Activated T-helper 1 cell treated with anti-CD3 and anti-CD28 coated beads, Interleukin-2, amount 50 U/mL, for 16 hours (primary cell): ENCODE measurements at places on chromosomes 3 and 15.

DNA sequence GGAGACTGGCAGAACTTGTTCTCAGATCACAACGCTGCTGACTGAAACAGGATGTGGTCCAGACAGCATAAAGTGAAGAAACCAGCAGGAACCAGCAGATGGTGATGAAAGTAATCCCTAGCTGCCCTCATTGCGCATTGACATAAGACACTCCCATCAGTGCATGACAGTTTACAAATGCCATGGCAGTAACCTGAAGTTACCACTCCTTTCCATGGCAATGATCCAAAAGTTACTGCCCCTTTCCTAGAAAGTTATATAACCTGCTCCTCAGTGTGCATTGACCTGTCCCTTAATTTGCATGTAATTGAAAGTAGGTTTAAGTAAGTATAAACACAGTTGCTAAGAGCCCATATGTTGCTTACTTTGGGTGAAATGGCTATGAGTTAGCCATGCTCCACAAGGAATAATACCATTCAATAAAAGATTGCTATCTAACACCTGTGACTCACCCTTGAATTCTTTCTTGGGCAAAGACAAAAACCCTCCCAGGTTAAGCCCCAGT lies 149.1 kb upstream of the CD96 start:
- no peak for DNase-seq

DNA sequence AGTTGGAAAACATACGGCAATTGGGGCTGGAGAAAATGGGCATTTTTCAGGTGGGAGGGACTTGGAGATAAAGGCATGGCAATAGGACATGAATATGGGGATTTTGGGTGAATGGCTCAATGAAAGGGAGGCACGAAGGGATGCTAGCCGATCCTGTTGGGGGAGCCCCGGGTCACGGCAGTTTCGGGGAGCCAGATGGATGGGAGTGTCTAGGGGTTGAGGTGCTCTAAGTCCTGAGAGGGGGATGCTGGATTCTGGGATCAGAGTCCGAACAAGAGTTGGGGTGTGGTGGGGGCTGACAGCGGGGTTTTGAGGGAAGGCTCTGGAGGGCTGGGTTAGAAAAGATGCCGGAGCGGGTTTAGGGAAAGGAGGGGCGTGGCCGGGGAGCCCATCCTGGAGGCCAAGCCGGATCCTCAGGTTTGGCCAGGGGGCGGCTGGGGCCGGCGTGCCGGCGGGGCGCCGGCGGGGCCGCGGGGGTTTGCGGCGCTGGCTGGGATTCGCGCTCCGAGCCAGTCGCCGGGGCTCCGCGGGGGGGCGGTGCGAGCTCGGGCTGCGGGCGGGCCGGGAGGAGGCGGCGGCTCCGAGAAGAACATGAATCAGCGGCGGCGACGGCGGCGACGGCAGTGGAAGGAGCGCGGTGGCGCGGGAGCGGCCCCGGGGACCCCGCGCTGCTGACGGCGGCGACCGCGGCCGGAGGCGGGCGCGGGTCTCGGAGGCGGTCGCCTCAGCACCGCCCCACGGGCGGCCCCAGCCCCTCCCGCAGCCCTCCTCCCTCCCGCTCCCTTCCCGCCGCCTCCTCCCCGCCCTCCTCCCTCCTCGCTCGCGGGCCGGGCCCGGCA lies at the start of gene TYRO3:
TSS of gene TYRO3 (plus strand) at position 813 of the 839 bp plus-strand sequence. CDS start 46 bp downstream, outside the sequence.
- DNase-seq, result peak; percentile 60

GRCh38 chr15:90829942-90830440 lies 38.4 kb upstream of the FURIN start:
- no peak for DNase-seq

- DNase-seq, result no peak
Measured at GRCh38 chr3:188212308-188212969, 58.5 kb downstream of the LPP start.

DNA sequence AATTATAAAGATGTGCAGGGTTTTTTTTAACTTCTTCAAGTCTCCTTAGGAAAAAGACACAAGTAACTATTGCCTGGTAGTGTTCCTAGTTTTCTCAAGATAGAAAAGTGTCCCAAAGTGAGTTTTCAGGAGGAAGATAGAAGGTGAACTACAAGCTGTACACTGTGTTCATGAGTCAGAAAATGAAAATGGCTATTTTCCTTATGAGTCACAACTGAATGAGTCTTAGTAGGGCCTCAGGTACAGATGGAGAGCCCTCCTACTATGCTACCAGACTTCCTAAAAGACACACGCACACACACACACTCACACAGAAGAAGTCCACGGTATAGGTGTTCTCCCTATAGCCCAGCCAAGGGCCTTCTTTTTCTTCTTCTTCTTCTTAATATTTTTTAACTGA lies 3.1 kb downstream of the MYO1E start:
- no peak for DNase-seq

DNA sequence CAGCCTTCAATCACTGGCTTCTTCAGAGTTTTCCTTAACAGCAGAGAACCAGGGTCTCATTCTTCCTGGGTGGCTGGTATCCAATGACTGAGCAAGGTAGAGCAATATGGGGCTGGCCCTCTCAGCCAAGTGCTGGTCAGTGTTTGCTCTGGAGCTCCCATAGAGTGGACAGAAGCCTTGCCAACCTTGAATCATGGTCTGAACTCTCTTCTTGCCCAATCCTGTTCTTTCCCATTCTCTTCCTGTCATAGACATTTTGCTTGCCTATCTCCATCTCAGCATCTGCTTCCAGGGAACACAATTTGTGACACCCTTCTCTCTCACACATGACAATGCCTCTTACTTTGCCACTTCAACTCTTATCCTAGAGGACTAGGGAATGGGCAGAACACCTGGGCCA lies 245.6 kb upstream of the PEX5L start:
- no peak for DNase-seq

DNA sequence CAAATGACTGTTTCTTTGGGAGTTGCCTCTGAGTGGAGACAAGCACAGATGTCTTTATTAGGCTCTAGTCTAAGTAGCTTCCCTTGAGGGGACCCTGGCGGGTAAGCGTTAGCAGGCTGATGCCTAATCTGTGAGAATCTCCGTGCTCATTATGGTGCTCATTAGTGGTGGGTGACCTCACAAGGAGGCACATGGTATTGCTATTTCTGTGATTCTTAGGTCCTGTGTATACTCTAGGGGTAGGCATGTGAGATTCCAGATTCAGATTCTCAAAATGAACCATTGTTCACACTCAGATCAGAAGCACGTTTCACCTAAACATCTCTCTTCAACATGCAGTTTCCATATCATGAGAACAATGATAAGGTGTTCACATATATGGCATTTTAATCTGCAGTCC lies 809.7 kb downstream of the NR2F2 start:
- DNase-seq, result no peak

DNA sequence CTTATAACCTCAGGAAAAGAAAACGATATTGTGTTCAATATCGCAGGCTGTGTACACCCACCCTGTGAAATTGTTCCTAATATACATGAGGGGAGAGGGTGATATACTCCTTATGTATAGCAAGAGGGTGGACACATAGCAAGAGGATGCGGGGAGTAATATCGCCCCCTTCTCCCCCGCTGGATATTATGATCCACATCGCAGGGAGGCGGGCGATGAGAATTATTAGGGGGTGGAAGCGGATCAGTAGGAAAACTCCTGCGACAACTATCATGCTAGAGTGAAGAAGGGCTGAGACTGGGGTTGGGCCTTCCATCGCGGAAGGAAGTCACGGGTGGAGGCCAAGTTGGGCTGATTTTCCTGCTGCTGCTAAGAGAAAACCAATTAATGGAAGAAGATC lies 24.9 kb upstream of the BMF start:
- DNase-seq, result no peak

GRCh38 chr3:133441867-133442270 lies 42.0 kb downstream of the BFSP2 start:
- no peak for DNase-seq

DNA sequence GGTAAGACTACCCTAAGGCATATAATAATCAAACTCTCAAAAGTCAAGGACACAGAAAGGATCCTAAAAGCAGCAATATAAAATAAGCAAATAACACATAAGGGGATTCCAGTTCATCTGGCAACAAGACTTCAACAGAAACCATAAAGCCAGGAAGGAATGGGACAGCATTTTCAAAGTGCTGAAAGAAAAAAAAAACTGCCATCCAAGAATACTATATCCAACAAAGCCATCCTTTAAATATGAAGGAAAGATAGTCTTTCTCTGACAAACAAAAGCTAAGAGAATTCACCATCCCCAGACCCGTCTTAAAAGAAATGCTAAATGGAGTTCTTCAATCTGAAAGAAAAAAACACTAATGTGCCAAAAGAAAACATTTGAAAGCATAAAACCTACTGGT lies 14.7 kb upstream of the CLN6 start:
- no peak for DNase-seq

GRCh38 chr15:80508783-80509182 lies 104.6 kb downstream of the ARNT2 start:
- no peak for DNase-seq

DNA sequence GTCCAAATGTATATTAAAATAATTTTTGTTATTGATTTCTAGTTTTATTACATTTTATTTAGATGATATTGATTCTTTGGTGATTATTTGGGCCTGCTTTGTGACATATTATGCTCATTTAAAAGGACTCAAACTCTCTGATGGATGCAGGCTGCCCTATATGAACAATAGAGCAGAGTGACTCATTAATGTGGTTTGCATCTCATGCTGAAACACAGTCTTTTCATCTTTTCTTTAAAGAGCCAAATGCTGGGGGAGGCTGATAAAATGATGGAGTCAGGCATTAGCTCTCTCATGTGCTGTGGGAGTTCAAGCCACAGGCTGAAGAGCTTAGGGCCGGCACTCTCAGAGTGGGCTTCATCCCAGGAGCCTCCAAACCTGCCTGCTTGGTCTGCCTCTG lies 7.2 kb downstream of the PLA1A start:
- no peak for DNase-seq

- DNase-seq, result no peak
Measured at GRCh38 chr3:58584690-58585004, 7.5 kb upstream of the FAM107A start.

- DNase-seq, result no peak
Measured at GRCh38 chr15:65924004-65924403, 54.7 kb downstream of the RAB11A start.

DNA sequence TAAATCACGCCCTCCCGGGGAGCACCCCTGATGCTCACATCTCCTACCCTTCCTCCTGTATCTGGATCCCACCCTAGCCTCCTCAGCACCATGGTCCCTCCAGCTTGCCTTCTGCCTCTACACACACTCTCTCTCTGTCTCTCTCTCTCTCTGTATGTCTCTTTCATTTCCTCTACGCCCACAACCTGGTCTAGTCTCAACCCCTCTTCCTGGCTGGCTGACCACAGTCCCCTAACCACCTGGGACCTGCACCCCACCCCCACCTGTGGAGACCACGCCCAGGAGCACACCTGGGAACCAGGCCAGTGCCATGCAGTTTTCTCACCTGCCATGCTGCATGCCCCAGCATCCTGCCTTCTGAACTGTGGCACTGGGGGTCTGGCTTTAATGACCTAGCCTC lies 4.0 kb upstream of the CFAP100 start:
- no peak for DNase-seq

DNA sequence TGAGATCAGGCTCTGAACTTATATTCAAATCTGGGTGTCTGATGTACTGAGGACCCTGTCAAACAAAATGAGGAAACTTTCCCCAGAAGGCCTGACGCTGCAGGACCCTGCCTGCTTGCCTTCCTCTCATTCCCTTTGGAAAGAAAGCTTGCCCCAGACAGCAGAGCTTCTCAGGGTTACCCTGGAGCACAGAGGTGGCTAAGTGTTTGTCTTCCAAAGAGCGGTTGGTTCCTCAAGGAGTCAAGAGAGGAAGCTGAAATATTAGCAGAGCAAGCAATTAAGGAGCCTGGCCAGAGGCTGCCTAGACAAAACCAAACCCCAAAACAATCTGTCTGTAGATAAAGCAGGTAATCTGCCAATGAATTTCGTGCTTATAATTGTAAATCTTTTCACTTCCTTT lies 175.3 kb downstream of the NR1D2 start:
- no peak for DNase-seq

DNA sequence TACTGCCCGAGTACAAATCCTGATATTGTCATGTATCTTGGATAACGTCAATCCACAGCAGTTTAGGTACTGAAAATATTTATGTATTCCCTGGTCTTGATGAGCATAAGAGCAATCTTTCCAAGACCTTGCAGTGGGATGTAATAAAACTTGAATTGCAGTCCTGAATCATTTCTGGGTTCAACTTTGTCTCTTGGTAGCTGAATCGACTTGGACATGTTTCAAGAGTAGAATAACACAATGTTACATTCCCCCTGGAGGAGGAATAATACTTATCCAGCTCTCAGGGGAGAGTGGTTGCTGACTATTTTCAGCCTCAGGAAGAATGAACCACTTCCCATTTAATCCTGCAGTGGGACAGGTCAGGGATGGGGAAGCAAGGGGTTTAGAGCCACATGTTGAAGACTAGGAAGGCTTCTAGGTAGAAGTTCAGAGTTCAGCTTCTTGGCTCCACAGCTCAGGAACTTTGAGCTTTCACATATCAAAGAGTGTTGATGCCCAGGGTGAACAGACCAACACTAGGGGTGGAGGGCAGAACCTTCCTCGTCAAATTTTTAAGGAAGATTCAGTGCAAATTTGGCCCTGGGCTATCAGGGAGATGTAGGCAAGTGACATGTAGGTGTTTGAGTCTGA lies 43.4 kb upstream of the GPD1L start:
- DNase-seq, result no peak

DNA sequence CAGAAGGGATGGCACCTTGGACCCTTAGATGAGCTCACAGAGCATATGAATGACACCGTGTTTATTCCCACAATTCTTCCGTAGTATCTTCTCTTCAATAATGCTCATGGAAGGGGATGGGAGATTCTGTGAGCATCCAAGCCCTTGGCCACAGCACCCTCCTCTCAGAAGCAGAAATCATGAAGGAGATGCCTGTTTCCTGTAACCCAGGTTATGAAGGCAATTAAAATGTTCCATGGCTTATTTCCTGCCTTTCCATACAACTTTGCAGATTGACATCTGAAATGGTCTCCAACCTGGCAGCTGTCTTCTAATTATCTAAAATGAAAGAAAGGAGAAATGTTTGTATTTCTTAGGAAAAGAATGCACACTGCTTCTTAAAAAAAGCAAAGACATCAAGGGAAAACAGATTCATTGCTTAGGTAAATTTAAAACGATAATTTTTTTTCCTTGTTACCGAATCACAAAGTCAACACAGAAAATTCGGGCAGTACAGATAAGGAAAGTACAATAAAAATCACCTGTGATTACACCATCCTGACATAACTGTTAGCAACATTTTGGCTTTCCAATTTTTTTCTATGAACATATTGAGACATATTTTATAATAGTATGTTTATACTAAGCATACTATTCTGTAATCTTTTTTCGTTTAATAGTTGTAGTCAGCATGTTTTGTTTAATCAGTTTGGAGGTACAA lies 128.5 kb downstream of the SQOR start:
- no peak for DNase-seq
